B cell (primary cell): ENCODE measurements at places on chromosomes 7 and 10.

GRCh38 chr7:27546610-27547009 is 116.1 kb downstream of the HIBADH start:
- no peaks in the 10 kb centered on the region for H3K4me1 ChIP-seq
- no peaks in the 10 kb centered on the region for H3K27me3 ChIP-seq
- no peak overlapping the region for H3K27ac ChIP-seq
- DNase-seq = no peak

DNA sequence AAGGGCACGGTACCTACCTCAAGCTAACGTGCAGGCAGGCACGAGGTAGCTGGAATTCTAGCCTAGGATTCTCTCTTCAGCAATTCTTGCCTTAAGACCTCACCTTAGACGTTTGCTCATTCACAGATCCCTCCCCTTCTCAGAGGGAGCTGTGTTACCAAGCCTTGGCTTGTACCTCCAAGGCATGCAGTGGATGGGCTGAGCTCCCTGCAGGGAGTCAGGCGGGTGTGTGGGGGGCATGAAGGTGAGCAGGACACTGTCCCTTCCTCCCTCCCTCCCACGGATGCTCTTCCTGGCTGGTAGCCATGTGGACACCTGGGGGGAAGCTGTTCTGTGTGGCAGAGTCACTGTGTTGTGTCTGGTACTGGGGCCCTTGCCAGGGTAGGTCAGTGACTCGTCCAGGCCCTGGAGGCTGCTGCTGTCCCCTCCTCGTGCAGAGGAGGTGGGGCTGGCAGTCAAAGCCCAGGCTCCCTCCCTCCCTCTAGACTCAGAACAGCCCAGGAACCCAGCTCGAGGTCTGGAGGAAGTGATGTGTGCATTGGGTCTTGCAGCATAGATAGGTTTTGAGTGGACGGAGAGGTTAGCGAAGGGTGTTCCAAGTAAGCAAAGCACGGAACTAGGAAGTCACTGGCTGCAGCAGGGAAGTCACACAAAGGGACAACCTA is 222.2 kb upstream of the SH2B2 start:
- no peak for DNase-seq
- no peak overlapping the region for H3K27ac ChIP-seq
- no peak overlapping the region for H3K4me3 ChIP-seq
- H3K36me3 ChIP-seq = peaks cover 3% of the 10 kb centered on the region
- H3K27me3 ChIP-seq = no peaks in the 10 kb centered on the region
- H3K4me1 ChIP-seq = peaks cover 11% of the 10 kb centered on the region

GRCh38 chr10:11176746-11177145 is 159.1 kb downstream of the CELF2 start:
- peak overlapping the region; percentile 87 for H3K27ac ChIP-seq
- H3K36me3 ChIP-seq = peaks cover 77% of the 10 kb centered on the region
- H3K4me1 ChIP-seq = peaks cover 100% of the 10 kb centered on the region
- H3K4me3 ChIP-seq = peak overlapping the region; percentile 3
- H3K27me3 ChIP-seq = no peaks in the 10 kb centered on the region
- DNase-seq = no peak

DNA sequence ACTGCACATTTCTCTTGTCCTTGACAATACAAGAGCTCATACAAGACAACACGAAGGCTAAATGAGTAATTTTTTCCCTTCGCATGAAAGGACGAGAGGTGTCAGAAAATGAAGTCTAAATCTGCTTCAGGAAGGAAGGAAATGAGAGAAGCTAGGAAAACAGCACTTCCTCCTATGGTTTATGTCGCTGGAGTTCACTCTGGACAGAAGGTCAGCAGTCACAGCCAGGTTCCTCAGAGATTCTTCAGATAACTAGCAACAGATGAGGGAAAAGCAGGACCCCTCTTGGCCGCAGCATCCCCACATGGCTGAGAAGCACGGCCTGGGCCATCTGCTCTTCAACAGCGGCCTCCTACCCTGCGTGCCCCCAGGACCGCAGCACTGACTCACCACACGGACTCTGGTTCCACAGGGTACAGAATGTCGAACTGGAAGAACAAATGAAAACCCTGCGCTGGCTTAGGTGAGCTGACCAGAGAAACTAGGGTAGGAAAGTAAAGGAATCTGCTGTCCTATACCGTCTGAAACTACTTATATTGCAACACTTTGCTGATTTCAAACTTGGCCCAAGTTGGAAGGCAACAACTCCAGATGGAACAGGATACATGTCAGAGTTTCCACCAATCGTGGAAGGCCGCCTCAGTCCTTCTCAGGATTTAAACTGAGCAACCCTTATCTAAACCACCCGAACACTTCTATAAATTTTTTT is 26.3 kb downstream of the DNMBP start:
- peaks cover 45% of the 10 kb centered on the region for H3K4me1 ChIP-seq
- no peak overlapping the region for H3K4me3 ChIP-seq
- no peaks in the 10 kb centered on the region for H3K27me3 ChIP-seq
- DNase-seq = no peak

- H3K27me3 ChIP-seq = no peaks in the 10 kb centered on the region
- no peaks in the 10 kb centered on the region for H3K4me1 ChIP-seq
- peaks cover 6% of the 10 kb centered on the region for H3K36me3 ChIP-seq
- H3K27ac ChIP-seq = no peak overlapping the region
These were observed 14.1 kb downstream of the NFE2L3 start for GRCh38 chr7:26165950-26166683.

DNA sequence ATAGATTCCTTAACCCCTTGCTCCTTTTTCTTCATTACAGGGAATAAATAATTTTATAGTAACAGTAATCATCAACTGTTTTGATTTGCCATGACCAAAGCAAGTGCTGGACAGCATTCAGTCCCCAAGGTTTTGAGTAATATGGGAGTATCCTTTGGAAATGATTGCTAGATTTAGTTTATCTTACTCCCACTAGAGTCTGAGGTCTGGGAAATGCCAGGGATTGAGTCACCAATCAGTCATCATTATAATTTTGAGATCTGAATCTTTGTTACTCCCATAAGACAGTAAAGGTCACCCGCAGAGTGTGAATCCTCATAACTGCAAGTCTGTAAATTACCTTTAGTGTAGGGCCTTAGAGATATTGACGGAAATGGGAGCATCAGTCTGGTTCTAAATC is 133.7 kb upstream of the SEMA3E start:
- no peaks in the 10 kb centered on the region for H3K27me3 ChIP-seq
- DNase-seq = no peak
- H3K36me3 ChIP-seq = no peaks in the 10 kb centered on the region
- H3K4me1 ChIP-seq = no peaks in the 10 kb centered on the region
- H3K4me3 ChIP-seq = no peak overlapping the region

- H3K27me3 ChIP-seq = no peaks in the 10 kb centered on the region
- H3K27ac ChIP-seq = no peak overlapping the region
- DNase-seq = no peak
These were observed 30.3 kb upstream of the GPAM start for GRCh38 chr10:112213836-112214235.

GRCh38 chr10:111139567-111139966 is 62.7 kb downstream of the ADRA2A start:
- H3K36me3 ChIP-seq = no peaks in the 10 kb centered on the region
- H3K27me3 ChIP-seq = peaks cover 2% of the 10 kb centered on the region
- DNase-seq = no peak
- no peak overlapping the region for H3K27ac ChIP-seq

DNA sequence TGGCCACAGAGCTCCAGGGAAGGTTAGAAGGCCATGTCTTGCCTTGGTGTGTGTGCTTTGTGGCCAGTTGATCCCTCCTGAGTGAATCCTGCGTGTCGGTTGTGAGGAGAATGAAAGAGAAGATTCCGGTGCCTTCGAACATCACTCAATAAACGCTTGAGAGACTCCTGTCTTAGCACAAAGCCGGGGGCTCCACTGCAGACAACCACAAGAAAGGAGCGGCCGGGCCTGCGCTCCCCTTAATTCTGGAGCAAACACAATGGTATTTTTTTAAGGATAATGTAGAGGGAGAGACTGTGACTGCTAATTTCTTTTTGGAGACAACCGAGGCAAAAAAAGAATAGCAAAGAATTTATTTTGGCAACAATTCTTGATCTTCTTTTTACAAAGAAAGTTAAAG is 286.8 kb upstream of the SHH start:
- H3K4me1 ChIP-seq = no peaks in the 10 kb centered on the region
- H3K27ac ChIP-seq = no peak overlapping the region
- H3K4me3 ChIP-seq = no peak overlapping the region
- H3K27me3 ChIP-seq = no peaks in the 10 kb centered on the region
- H3K36me3 ChIP-seq = no peaks in the 10 kb centered on the region

DNA sequence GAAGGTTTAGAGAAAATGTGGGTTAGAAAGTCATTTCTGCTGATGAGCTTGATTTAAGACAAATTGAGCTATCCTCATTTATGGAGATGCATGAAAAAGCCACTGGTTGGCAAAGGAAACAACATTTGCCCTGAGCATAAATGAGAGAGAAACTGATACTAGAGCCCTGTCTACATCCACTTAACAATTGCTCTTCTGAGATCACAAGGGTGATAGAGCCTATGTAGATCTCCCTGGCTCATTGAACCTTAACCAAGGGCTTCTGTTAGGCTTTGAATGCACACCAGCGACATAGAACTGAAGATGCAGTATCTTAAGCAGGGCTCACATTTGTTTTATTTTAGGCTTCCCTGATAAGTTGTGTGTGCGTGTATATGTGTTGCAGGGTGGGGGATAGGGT is 35.0 kb downstream of the GPR141 start:
- H3K4me3 ChIP-seq = no peak overlapping the region
- no peaks in the 10 kb centered on the region for H3K36me3 ChIP-seq

- H3K4me1 ChIP-seq = no peaks in the 10 kb centered on the region
- no peaks in the 10 kb centered on the region for H3K27me3 ChIP-seq
- no peak overlapping the region for H3K4me3 ChIP-seq
These were observed 27.0 kb upstream of the GPR26 start for GRCh38 chr10:123639131-123639530.

DNA sequence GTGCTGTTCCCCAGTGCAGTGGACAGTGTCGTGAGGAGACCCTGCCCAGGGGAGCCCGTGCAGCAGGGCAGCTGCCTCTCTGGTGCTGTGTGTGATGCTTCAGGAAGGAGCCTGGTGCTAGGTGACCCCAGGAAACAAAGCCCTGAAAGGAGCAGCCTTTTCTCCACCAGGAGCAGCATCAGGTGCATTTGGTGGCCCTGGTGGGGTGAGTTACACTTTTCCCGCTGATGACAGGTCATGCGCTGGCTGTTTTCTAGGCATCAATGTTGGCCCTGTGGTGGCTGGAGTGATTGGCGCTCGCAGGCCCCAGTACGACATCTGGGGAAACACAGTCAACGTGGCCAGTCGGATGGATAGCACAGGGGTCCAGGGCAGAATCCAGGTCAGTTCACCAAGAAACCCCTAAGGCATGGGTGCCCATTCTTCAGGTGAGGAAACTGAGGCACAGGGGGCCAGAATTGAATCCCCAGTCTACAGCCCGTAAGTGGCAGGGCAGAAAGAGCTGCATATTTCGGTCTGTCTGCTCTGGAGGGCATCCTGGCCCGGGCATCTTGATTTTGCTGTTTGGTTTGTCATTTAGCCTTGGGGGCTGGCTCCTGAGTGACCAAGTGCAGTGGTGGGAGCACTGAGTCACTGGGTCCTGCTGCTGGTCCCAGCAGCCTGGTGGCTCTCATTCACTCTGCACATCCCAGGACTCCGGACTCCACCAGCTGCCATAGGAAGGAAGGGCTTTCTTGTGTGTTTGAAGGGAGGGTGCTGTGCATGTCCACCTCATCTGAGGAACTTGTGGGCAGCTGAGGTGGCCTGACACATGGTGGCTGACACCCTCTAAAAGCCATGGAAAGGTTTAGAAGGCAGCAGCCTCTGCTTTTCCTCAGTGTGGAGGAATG is 136.3 kb downstream of the ADCY1 start:
- no peak overlapping the region for H3K27ac ChIP-seq
- H3K36me3 ChIP-seq = no peaks in the 10 kb centered on the region

DNA sequence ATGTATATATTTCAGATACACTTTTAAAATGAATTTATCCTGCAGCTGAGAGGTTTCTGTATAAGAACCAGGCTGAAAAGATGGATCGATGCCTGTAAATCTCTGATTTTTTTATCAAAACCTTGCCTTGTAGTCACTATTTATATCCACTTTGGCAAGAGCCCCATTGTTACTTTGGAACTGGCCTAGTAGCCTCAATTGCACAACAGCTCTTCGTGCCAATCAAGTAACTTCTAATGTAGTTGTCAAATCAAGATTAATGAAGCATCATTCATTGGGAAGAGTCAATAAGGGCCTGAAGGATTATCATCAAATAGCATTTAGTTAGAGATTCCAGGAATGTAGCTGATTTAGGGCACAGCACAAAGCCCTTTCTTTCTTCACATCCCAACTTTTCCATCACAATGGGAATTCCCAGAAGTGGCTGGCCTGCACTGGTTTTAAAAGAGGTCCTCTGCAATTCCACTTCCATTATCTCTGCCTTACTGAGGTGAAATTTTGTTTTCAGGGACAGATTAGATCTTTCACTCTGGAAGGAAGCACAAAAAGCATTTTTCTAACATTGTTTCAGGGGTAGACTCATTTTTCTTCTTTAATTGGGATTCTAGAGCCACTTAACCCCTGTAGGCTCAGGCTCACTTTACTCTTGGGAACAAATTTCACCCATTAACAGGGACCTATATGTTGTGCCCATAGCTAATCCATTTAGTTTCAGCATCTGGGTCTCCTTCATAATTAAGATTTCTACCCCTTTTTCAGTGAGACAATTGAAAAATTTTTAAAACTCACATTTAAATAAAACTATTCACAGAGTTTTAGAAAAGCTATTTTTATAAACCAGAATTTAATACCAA is 97.8 kb downstream of the CALCR start:
- no peaks in the 10 kb centered on the region for H3K36me3 ChIP-seq
- H3K4me1 ChIP-seq = no peaks in the 10 kb centered on the region
- DNase-seq = no peak

DNA sequence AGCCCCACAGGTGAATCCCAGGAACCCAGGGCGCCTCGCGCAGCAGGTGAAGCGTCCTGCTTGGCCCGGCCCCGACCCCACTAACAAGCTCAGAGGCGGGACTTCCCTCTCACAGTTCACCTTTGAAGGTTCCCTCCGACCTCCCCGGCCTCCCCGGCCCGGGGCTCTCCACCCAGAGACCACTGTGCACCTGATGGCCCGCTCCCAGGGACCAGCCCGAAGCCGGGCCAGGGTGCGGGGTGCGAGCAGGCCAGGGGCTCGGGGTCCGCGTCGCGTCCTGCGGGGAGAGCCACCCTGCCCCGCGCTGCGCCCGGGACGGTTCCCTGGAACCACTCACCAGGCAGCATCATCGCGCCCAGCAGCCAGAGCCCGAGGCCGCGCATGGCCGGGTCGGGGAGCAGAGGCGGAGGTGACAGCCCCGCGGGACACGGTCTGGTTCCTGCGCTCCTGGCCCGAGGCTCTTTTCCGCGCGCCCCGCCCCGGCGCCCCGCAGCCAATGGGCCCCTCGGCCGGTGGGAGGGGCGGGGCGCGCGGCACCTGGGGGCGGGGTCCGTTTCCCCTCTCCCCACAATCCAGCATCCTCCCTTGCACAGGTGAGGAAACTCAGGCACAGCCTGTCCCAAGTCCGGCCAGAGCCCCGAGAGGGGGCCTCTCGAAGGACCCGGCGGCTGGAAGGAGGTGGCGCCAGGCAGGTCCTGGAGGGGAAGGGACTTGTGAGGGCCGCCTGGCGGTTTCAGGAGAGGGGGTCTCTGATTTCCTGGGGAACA is at the start of gene ADAM8:
ADAM8 (minus strand) TSS at position 434 of the 767 bp plus-strand sequence; CDS start at position 383, 51 bp downstream.
- no peaks in the 10 kb centered on the region for H3K27me3 ChIP-seq
- H3K4me1 ChIP-seq = peaks cover 70% of the 10 kb centered on the region
- peaks cover 28% of the 10 kb centered on the region for H3K36me3 ChIP-seq
- peak; percentile 85 for DNase-seq

- peak within 1 kb of the TSS; percentile 57 for H3K27ac ChIP-seq
- H3K4me1 ChIP-seq = peaks cover 10% of the 10 kb centered on the region
- peak within 1 kb of the TSS; percentile 65 for H3K4me3 ChIP-seq
- H3K36me3 ChIP-seq = no peaks in the 10 kb centered on the region
- no peaks in the 10 kb centered on the region for H3K27me3 ChIP-seq
These were observed at the start of gene PRKAG2 for GRCh38 chr7:151876899-151877777. TSS of gene PRKAG2 (minus strand) at chr7:151877115. CDS start at chr7:151876620, 495 bp downstream.

- no peaks in the 10 kb centered on the region for H3K27me3 ChIP-seq
- H3K4me3 ChIP-seq = no peak overlapping the region
- H3K27ac ChIP-seq = no peak overlapping the region
- H3K36me3 ChIP-seq = no peaks in the 10 kb centered on the region
- H3K4me1 ChIP-seq = peaks cover 7% of the 10 kb centered on the region
These were observed 187.5 kb downstream of the EVX1 start for GRCh38 chr7:27430105-27430504.
